T-helper 1 cell (primary cell): ENCODE measurements at places on chromosomes 1 and 21.

DNA sequence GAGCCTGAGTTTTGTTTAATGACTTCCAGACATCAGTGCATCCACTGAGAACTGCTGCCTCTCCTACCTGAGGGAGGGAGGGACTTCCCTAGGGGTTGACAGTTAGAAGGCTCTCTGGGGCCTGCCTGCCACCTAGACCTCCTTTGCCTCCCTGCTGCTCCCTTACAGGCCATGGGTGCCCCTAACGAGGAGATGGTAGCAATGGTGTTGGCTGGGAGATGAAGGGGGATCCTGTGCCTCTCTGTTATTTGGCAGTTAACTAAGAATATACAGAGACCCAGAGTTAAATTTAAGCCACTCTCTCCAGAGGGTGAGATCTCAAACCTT lies 66.1 kb downstream of the UBE2U start:
- DNase-seq, result no peak

DNA sequence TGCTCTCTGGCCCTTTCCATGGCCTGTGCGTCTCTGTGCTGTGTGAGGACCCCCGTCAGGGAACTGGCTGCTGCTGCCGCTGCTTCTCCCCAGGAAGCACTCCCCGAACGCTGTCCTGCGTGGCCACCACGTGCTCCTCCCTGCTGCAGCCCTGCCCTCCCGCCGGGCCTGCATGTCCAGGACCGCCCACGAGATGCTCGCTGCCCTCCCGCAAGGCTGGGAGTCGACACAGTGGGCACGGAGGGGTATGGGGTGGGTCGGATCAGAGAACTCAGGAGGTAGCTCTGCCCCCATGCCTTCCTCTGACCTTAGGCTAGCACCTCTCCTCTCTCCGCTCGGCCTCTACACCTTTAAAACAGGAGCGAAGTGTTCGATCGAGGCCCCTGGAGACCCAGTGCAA lies 171.9 kb upstream of the AJAP1 start:
- DNase-seq, result no peak

DNA sequence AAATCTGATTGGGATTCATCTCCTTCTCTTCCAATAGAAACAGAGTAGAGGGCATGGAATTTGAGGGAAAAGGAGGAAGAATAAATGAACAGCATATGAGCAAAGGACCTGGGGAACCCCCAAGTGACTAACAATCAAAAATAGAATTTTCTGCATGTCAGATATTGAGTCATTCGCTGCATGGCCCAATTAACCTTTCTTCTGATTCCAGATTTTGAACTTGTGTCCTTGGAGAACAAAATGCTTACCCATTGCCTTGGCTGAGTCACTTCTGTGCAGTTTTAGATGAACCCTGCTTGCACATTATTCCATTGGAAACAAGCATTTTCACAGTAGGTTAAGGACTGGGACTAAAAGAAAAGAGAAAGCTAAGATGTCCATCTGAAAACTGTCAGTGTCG lies 390.5 kb downstream of the ST6GALNAC3 start:
- no peak for DNase-seq

DNA sequence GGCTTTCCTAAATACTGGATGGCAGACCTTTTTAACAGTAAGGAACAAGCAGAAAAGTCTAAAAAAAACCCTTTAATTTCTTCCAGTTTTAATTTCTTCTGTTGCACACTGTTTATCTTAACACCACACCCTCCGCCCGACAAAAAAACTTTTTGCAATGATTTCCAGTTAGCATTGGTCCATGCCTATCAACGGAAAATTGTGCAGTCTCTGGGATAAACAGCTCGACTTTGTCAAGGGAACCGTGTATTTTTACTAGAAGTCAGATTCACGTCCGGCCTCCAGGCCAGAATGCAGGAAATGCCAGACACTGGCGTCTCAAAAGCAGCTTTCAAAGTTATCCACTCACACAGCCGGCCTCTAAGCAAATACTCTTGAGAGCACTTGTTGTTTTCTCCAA lies 378 bp upstream of the NUP210L start:
- no peak for DNase-seq

- DNase-seq, result no peak
These were observed 55.3 kb downstream of the SHCBP1L start for GRCh38 chr1:182897696-182898095.

DNA sequence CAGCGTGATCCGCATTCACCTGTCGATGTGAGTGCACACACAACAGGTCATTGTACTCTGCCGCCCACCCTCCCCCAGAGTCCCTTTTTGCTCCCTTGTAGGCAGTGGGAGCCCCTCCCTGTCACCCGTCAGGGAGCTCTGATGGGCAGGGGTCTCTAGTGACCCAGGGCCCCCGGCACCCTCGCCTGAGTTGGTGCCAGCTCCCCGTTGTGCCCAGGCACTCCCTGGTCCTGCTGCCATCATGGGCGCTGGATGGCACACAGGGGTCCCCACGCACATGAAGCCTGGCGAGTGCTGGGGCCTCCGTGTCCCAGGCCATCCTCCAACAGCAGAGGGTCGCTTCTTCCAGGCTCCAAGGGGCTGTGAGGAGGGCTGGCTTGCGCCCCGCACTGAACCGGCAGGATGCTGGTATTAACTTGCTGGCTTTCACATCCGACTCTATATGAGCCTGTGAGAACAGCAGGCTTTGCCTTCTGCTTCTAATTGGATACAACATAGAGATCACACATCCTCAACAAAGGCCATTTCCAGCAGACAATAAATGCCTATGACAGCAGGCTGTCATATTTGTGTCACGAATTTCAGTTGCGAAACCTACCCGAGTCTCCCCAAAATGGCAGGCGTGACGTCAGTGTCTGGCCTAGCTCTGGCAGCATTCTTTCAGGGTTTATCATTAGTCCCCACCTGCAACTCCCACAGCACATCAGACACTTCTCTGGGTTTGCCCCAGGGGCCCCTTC lies 35.4 kb downstream of the KIAA1614 start:
- no peak for DNase-seq

GRCh38 chr1:186531561-186532165 lies 70.7 kb upstream of the PDC start:
- DNase-seq, result no peak

- DNase-seq, result peak; percentile 47
These were observed 34.9 kb downstream of the CENPF start for GRCh38 chr1:214637722-214638458.

DNA sequence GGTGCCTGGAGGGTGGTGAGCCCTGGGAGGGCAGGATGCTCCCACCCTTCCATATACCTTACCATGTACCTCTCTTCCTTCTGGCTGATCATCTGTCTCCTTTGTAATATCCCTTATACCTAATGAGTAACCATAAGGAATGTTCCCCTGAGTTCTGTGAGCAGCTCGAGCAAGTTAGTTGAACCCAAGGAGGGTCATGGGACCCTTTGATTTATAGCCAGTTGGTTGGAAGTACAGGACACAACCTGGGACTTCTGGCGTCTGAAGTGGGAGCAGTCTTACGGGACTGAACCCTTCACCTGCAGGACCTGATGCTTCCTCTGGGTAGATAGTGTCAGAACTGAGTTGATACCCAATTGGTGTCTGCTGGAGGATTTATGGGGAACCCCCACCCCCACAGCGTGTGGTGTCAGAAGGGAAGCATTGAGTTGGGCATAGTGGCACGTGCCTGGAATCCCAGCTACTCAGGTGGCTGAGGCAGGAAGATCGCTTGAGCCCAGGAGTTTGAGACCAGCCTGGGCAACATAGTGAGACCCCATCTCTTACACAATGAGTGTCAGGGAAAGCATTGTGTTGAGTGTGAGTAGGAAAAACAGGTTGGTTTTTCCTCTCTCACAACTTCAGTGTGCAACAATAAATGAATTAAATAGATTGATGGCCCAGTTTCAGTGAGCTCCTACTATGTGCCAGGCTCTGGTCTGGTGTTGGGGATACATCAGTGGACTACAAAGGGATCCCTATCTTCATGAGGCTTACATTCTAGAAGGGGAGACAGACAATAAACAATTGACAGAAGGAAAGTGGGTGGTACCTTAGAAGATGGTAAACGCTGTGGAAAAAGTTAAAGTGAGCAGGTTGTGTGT lies 16.0 kb downstream of the DNAJC16 start:
- DNase-seq, result no peak
